ENCODE measurements at places on chromosomes 7 and 10.

DNA sequence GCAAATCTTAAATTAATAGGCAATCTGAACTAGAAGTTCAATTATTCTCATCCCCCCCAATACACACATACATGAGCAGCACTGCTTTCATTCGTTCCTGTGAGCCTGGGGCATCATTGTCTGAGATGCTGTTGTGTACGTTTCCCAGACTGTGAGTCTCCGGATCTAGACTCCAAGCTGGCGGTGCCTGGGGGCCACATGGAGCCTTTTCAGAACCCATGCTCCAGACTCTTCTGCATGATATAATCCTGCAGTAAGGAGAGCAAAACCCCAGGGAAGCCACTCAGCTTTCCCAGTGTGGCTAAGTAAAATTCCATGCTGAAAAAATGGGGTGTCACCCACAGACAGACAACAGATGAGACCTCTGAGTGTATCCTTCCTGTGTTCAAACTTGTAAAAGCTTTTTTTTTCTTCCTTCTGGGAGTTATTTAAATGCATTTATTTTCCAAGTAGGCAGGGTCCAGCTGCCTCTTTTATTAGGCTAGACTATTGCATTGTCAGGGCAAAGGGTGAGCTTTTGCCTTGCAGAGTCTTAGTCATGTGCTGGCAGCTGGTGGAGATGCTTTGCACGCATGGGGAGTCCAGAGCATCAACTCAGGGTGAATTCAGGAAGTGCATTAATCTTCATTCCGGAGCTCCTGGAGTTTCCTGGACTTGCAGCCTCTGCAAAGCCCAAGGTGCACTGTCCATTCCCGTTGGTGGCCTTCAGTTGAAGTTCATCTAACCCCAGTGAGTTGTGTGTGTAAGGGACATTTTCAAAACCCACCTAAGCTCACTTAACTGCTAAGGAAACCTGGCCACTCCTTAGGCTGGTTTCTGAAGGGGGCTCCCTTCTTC lies 185.7 kb upstream of the ADO start:
- no peak for DNase-seq

GRCh38 chr7:42946627-42946950 lies 14.4 kb downstream of the MRPL32 start:
- DNase-seq = no peak

GRCh38 chr10:128414568-128414967 lies 288.3 kb upstream of the MKI67 start:
- DNase-seq = no peak

- no peak for DNase-seq
Measured at GRCh38 chr10:61998937-61999336, 97.4 kb downstream of the ARID5B start.
